Kidney glomerular epithelial cell (primary cell): ENCODE measurements at places on chromosomes 13 and 19.

DNA sequence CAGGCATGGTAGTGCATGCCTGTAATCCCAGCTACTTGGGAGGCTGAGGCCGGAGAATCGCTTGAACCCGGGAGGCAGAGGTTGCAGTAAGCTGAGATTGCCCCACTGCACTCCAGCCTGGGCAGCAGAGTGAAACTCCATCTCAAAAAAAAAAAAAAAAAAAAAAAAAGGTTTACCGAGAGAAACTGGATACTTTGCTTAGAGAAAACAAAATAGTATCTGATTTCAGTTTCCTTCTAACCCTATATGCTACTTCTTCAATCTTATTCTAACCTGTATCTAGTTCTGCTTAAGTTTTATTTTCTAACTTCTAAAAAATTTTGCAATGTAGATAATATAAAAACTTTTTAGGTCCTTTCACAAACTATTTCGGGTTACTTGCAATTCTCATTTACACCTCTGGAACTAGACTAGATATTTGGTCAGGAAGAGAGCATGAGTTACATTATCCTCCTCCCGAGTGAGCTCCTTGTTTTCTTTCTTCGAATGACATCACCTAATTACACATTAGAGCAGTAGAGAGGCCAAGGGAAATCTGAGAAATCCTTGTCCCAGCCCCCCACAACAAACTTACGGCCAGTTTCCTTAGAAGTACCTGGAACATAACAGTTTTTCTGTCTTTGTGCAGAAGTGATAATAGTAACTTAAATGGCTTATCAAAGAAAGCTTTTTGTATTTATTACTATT, 128.9 kb downstream of the B3GLCT start:
- no peak for DNase-seq

- no peak for DNase-seq
These were observed 20.8 kb upstream of the PTPRS start for GRCh38 chr19:5361407-5361806.

DNA sequence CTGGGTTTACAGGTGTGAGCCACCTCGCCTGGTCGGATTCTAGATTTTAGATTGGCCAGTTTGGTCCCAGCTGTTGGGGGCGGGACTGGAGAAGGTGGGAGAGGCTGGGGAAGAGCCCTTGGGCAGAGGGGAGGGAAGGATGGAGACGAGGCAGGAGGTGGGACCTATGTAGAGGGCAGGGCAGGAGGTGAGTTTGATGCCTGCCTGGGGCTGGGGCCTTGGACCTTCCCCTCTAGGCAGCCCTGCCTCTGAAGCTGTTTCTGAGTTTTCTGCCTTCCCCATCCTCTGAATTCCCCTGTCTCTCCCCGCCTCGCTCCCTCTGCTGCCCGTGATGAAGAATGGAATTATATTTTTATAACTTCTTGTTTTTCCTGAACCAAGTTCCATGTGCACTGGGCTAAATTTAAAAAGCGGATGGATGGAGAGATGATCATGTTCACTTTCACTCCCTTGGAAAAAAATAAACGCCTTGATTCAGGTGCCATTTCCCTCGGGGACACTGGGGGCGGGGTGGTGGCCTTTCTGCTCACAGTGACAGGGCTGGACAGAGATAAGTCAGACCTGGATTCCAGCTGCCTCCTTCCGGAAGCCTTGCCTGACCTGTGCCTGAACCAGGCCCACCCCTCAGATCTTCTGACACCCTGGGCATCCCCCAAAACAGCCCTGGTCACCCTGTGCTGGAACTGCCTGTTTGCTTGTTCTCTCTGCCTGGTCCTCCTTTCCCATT, 16.5 kb upstream of the TNFAIP8L1 start:
- DNase-seq: no peak

- DNase-seq: no peak
These were observed 19.6 kb downstream of the FRY start for GRCh38 chr13:32051156-32051555.

DNA sequence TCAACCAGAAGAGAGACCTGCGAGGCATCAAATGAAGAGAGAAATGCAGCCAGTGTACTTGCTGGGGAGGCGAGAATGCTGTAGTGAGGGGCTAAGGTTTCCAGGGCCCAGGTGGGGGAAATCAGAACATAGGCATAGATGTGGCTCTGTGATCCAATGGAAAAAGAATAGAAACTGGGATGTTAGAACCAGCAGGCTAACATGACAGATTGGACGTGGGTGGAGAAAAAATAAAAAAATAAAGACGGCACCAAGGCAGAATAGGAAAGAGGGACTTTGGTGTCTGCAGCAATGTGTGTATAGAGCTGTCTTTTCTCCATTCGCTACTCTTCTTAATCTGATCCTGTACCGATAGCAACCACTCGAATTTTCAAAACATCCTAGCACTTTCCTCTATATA, 381.0 kb upstream of the NBEA start:
- DNase-seq: no peak

DNA sequence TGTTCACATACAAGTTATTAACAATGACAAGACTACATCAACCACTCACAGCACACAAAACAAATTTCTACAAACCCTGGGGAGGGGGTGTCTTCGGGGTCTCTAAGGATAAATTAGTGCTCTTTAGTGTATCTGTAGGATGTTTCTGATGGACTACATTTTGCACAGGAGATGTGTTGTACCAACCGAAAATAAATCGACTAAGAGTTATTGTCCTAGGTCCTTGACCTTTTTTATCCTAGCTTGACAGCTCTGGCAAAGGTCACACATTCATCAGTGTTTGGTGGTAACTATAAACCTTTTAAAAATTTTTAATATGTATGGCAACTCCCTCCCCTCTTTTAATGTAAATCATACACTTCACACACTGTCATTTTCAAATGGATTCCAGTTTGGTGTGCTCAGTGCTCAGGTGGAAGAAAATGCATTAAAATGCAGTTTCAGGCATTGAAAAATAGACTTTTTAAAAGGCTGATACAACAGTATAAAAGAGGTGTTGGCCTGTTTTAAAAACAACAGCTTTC, 7.7 kb downstream of the ZIC5 start:
- DNase-seq: no peak

- no peak for DNase-seq
These were observed 18.4 kb upstream of the URI1 start for GRCh38 chr19:29923653-29924052.

DNA sequence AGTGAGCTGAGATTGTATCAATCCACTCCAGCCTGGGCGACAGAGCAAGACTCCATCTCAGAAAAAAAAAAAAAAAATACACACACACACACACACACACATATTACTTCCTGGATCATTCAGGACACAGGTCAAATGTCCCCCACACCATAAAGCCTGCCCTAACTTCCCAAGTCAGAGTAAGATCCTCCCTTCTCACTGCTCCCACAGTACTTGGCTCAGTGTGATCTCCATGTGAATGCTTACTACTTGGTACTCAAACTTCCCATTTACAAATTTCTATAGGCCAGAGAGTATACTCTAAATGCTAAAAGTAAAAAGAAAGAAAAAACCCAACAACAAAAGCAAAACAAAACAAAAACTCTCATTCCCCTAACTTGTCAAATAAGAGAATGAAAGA, 386.8 kb downstream of the SLITRK6 start:
- DNase-seq: no peak

DNA sequence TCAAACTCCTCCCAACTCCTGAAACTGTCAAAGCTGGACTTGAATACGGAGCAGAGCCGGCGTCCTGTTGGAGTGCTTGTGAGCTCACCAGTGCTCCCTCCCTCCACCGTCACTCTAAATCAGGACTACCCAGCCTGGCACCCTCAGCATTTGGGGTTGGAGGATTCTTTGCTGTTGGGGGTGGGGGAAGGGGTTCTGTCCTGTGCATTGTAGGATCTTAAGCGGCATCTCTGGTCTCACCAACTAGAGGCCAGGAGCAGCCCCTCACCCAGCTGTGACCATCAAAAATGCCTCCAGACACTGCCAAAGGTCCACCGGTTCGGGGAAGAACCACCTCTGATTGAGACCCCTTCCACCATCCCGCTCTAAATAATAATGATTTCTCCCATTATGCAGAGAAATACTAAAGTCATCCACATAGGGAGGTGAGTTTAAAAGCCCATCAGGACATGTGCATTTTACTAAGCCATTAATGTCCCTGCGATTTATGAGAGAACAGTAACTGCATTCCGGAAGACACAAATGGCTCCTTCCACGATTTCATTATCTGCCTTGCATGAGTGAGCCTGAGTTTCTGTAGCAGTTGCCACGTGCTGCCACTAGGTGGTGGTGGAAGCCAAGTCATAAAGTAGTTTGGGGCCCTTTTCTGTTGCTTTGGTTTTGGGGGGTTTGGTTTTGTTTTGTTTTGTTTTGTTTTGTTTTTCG, 16.1 kb upstream of the USP29 start:
- peak; percentile 55 for DNase-seq

- no peak for DNase-seq
These were observed 207.6 kb upstream of the SLC10A2 start for GRCh38 chr13:103273825-103274224.

DNA sequence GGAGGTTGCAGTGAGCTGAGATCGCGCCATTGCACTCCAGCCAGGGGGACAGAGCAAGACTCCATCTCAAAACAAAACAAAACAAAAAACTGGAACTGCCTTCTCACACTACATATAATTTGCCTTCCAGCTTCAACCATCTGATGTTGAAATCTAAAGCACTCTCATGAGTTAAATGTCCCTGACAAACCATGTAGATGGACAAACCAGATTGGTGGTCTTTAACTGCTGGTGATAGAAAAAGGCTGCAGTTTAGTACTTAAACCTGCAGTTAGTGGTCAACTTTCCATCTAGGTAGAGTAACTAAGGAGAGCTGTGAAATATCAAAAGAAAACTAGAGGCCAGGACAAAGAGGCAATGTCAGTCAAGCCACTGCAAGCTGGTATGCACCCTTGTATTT, 5.8 kb upstream of the C19orf84 start:
- DNase-seq: no peak

GRCh38 chr13:73901324-73902068, 232.7 kb downstream of the KLF12 start:
- no peak for DNase-seq

DNA sequence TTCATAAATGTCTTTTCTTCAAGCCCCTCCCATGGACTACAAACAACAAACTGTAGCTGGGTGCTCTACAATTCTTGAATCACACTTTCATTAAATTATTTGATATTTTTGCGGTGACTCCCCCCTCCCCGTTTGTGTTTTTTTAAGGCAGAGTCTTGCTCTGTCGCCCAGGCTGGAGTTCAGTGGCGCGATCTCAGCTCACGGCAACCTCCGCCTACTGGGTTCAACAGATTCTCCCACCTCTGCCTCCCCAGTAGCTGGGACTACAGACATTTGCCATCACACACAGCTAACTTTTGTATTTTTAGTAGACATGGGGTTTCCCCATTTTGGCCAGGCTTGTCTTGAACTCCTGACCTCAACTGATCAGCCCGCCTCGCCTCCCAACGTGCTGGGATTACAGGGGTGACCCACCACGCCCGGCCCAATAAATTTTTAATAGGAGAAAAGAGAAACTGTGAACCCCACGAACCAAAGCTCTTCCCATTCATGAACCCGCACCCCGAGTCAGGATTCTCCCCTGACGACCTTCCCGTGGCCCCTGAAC, 703 bp downstream of the ZNF506 start:
- no peak for DNase-seq

GRCh38 chr19:48752496-48753365, at the start of gene FUT1:
FUT1 (minus strand) TSS chr19:48752641; CDS start chr19:48751281, 1,360 bp downstream.
- peak; percentile 20 for DNase-seq

DNA sequence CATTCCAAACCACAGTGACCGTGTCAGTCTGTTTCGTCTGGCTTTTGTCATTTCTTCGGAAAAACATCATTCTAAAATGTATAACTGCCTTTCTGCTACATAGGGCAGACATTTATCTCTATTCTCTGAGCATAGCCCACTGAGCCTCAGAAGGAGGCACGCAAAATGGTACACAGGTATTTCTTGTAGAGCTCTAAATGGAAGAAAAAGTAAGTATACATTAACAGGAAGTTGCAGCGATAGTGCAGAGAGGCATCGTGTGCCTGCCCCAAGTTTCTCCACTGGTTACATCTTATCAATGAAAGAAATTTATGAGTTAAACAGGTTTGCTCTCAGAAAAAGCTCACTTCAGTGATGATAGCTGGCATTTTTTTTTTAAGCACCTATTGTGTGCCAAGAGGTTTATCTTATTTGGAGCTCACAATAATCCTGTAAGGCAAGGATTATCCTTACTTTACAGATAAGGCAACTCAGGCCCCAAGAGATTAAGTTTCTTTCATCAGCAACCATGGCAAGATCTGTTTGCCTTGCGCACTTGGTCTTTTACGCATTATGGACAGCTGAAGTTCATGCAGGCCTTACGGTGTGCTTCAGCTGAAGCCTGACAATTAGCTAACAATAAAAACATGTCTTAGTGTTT, 1.2 kb upstream of the RCBTB2 start:
- DNase-seq: no peak

GRCh38 chr13:71474936-71475335, 392.1 kb downstream of the DACH1 start:
- DNase-seq: no peak

- DNase-seq: no peak
These were observed 109.5 kb downstream of the DNAJC15 start for GRCh38 chr13:43132911-43133310.

- peak; percentile 54 for DNase-seq
These were observed 654 bp downstream of the ZNF579 start for GRCh38 chr19:55579766-55580621.

GRCh38 chr13:102422690-102423089, 20.8 kb upstream of the FGF14 start:
- DNase-seq: no peak
